ENCODE measurements at places on chromosomes 12 and 14.

GRCh38 chr12:106090591-106091445, 47.9 kb downstream of the NUAK1 start:
- no peak for ATAC-seq

DNA sequence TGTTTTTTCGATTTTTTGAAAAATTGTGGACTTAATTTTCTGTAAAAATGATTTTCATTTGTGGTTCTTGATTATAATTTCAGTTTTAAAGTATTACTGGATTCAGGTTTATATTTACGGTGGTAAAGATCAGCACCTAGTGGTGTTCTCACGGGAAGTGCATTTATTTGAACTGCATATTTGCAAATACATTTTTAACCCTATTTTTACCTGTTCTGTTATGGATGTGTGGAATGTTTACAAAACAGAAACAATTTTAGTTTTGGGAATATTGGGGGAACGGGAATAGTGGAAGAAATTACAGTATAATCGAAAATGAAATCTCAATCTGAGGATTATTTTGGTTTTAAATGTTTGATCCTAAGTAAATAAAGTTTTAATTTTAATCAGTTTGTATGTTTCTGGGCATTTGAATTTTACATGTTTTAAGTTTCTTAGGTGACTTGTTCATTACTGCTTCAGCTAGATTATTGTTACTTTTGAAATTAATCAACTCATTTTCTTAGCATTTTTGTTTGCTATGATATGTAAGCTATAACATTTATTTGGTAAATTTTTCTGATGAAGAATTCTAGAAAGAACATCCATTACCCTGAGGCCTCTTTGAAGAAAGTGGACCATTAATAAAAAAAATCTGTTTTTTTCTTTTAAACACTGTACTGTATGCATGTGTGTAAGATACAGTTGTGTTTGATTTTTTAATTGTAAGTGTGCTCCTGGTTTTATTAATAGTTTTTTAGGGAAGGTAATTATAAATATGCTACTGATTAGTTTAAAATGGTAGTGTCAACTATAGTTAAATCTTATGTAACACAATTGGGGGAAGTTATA, 942 bp downstream of the ATF7IP start:
- ATAC-seq = no peak

DNA sequence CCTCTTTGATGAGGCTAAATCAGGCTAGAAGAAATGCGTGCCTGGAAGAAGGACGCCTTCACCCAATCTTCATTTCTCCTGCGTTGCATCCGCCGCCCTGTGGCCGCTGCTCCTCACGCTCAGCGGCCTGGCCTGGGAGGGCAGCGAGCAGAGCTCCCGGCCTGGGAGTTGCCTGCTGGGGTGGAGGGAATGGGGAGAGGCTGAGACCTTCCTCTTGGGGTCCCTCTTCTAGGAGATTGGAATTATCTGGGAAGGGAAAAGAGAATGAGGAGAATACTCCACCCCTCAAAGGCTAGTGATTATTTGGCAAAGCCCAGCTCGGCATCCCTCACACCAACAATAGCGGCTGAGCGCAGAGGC, 2.4 kb upstream of the HOXC12 start:
- ATAC-seq = no peak

GRCh38 chr12:23671881-23672280, 277.6 kb downstream of the SOX5 start:
- no peak for ATAC-seq

- no peak for ATAC-seq
Observed at GRCh38 chr12:89859508-89860220, 151.0 kb upstream of the ATP2B1 start.

- ATAC-seq = no peak
Observed at GRCh38 chr12:25979563-25979962, 21.1 kb downstream of the RASSF8 start.

DNA sequence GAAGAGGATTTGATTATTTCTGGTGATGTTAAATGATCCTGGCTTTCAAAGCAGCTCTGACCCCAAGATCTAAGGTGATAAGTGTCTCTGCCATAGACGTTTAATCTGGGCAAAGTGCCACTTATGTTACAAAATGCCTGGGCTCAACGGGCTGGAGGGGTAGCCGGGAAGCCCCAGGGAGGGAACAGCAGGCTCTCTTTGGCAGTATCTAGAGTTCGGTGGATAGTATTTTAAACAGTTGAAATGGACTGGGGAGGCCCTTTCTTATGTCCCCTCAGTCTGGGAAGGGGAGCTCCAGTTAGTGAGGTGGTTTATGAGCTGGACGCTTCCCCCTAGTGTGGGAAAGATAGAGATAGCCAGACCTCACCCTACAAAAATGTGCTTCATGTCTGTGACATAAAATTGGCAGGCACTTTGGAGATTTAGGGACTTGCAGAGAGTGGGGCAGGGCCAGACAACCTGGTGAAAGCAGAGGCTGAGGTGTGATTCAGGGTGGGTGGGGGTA, 5.5 kb upstream of the HOXC11 start:
- ATAC-seq = no peak

DNA sequence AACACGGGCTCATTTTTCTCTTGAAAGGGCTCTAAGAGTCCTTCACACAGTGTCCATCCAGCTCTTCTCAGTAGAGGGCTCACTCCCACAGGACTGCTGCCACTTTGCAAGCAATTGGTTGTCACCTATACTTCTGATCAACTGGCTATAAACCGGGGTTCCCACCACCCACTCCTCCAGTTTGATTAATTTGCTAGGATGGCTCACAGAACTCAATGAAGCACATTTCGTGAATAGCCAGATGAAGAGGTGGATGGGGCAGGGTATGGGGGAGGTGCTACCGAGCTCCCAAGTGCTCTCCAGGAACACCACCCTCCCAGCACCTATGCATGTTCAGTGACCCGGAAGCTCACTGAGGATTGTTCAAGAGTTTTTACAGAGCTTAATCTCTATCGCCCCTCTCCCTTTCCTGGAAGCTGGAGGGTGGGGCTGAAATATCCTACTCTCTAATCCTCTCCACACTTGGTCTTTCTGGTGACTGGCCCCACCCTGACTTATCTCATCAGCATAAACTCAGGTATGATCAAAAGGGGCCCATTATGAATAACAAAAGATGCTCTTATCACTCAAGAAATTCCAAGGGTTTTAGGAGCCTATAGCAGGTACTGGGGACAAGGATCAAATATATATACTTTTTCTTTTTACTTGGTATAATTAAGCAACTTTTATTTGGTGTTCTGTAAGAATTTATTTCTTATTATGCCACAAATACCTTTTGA, 13.9 kb upstream of the EGLN3 start:
- ATAC-seq = no peak

- peak; percentile 75 for ATAC-seq
Observed at GRCh38 chr12:131536337-131536736, 174.6 kb upstream of the SFSWAP start.

GRCh38 chr14:66746316-66747006, 238.5 kb downstream of the GPHN start:
- no peak for ATAC-seq

- ATAC-seq = no peak
Observed at GRCh38 chr12:5989621-5990020, 44.6 kb upstream of the ANO2 start.

GRCh38 chr12:21888276-21888863, 52.9 kb downstream of the ABCC9 start:
- no peak for ATAC-seq

DNA sequence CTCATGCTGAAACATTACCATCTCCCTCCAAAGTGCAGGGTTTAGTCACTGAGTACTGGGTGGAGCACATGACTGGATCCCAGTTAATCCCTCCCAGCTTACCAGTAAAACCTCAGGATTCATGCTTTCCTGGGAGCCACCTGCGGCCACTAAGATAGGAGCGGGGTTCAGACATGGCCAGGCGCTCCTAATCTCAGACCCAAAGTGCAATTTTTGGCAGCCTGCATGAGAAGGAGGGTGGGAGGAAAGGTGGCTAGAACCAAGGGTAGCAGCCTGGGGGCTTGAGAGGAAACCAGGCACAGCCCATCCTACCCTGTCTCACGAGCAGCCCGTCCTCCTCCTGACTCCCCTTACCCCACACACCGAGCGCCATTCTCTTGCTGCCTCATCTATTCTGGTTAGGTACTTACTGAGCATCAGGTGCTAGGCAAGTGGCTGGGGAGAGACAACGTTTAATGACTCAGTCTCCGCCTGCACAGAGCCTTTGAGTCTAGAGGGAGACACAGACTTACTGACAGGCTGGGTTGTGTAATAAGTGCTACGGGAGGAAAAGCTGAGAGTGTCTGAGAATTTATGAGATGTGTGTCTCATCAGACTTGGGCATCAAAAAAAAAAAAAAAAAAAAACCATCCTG, 9.9 kb downstream of the GPRC5A start:
- no peak for ATAC-seq

GRCh38 chr12:47709671-47710070, 3.8 kb upstream of the RPAP3 start:
- no peak for ATAC-seq

DNA sequence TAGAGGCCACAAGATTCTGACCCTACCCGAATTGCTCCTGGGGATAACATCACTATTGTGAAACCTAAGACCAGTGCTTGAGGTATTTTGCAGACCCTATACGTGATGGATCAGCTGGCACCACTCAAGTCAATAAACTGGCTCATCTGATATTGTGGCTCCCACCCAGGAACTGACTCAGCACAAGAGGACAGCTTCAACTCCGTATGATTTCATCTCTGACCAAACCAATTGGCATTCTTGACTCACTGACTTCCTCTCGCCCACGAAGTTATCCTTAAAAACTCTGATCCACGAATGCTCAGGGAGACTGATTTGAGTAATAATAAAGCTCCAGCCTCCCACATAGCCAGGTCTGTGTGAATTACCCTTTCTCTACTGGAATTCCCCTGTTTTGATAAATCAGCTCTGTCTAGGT, 1036.1 kb upstream of the TMEM132C start:
- ATAC-seq = peak; percentile 86

GRCh38 chr12:116665666-116666304, 72.1 kb downstream of the SPRING1 start:
- no peak for ATAC-seq

DNA sequence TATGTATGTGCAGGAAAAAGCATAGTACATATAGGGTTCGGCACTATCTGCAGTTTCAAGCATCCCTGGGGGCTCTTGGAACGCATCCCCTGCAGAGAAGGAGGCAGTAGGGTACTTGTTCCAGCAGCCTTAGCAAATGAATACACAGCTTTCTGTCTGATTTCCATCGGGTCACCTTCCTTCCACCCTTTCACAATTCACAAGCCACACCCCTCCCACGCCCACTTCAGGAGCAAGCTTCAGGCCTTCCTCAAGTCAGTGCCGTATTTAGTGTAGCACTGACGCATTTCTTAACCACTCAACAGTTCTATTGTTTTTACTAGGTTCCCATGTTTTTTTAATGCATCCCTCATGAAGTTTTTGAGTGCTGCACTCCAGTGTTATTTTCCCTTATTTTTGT, 64.2 kb downstream of the CLMN start:
- no peak for ATAC-seq

GRCh38 chr14:104333646-104334423, 195.4 kb downstream of the KIF26A start:
- no peak for ATAC-seq

GRCh38 chr14:91232603-91233002, 11.9 kb downstream of the GPR68 start:
- ATAC-seq = no peak

GRCh38 chr12:49357103-49357678, 10.1 kb upstream of the SPATS2 start:
- ATAC-seq = no peak

DNA sequence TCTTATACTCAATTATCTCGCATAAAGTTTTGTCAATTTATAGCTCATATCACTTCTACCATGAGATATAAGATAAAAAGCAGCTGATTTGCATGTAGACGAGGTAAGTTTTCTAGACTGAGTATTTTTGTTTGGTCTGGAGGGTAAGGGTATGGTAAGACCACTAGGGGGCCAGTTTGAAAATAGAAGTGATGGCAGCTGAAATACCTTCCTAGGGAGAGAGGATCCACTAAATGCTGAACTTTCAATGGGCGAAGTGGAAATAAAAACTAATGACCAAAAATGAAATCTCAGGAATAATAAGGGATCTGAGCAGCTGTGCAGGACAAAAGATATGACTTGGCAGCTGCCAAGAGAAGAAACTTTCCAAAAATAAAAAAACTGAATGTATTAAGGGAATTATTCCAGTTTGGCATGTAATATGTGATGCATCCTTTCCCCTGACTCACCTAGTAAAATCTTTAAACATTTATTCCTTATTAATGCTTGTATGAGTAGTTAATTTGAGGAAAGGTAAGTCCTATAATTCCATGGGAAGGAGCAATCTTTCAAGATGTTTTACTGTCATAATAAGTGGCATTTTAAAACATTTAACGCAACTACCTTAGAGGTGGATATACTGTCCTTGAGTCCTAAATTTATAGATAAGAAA, 754.5 kb downstream of the C12orf50 start:
- no peak for ATAC-seq

DNA sequence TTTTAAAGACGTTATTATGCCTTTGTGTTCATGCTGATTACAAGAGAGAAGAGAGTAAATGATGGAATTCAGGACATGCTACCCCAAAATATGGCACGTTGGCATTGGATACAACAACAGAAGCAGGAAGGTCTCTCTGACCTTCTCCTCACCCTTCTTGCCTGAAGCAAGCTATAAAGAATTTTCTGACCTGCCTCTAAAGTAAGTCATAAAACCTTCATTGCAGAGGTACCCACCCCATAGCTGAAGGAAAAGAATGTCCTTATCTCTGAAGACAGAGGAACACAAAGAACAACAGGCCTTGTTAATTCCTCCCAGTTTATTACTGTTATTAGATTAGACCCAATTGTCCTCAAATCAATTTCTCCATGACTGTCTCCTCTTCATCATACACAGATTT, 176.2 kb downstream of the FBXL14 start:
- no peak for ATAC-seq

- no peak for ATAC-seq
Observed at GRCh38 chr14:21382095-21382494, 1.7 kb downstream of the SUPT16H start.

DNA sequence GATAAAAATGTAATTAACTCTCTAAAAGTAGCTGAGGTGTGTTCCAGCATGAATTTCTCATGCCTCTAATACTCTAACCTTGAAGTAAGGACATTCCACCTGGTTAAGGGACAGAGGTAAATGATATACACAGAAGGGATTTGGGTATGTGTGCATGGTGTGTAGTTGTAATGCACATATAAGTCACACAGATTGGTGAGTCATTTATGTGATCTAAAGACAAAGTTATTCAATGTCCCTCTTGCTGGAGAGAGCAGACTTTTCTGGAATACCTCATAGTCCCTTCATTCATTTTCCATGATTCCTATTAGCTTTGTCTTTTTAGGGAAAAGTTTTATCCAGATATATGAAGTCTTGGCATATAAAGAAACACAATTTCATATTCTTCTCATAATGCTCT, 234.9 kb downstream of the SNAPC1 start:
- no peak for ATAC-seq

- peak; percentile 13 for ATAC-seq
Observed at GRCh38 chr12:607541-608001, 55.7 kb downstream of the NINJ2 start.

- no peak for ATAC-seq
Observed at GRCh38 chr14:22883173-22883976, at the start of gene REM2. TSS of gene REM2 (plus strand) at chr14:22883222. CDS start at chr14:22883288, 66 bp downstream.

GRCh38 chr14:35072226-35072625, 26.2 kb downstream of the FAM177A1 start:
- ATAC-seq = no peak
